Chondrocyte (in vitro differentiated cells): ENCODE measurements at places on chromosomes 7 and 10. TPM values are rescaled to one million over a fixed set of nuclear protein-coding genes. Genes with fewer than 3 reads are reported as not detected.
A peak's percentile ranks its signal among the peaks of the same experiment; 100 is the strongest.

GRCh38 chr10:83984256-83984640 is 155.1 kb upstream of the GHITM start:
- H3K36me3 ChIP-seq = no peaks in the 10 kb centered on the region
- no peak for DNase-seq
- no peaks in the 10 kb centered on the region for H3K4me1 ChIP-seq
- H3K4me3 ChIP-seq = no peak overlapping the region
- peaks cover 8% of the 10 kb centered on the region for H3K27me3 ChIP-seq

DNA sequence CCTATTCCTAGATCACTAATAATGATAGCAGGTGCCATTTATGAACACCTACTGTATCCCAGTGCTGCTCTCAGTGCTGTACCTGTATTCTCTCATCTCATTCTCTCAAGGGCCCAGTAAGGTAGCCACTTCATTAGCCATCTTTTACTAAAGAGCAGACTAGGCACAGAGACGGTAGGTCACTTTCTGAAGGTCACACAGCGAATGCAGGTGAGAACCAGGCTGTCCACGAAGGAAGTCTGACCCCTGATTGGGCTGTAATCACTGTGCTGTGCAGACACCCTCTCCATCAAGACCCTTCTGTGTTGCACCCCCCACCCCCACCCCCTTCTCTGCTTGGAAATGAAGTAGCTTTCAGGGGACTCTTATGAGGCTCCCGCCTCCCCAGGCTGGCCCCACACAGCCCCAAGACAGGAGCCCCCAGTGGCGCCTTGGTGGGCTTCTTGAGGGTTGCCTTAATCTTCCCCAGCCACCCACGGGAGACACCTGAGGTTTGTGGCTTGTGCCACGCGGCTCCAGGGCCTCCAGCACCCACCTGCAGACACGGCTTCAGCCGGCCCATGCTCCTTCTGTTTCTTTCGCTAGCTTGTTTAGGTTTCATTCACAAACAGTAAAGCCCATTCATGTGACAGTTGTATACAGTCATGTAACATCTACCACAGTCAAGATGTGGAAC is 81.7 kb upstream of the FAM20C start:
- H3K27me3 ChIP-seq = peaks cover 8% of the 10 kb centered on the region
- no peak overlapping the region for H3K4me3 ChIP-seq
- no peak overlapping the region for H3K27ac ChIP-seq
- H3K4me1 ChIP-seq = peaks cover 5% of the 10 kb centered on the region
- no peak for DNase-seq

- no peaks in the 10 kb centered on the region for H3K27me3 ChIP-seq
- H3K36me3 ChIP-seq = no peaks in the 10 kb centered on the region
- H3K27ac ChIP-seq = peak overlapping the region; percentile 69
- DNase-seq = no peak
- no peak overlapping the region for H3K4me3 ChIP-seq
- peaks cover 52% of the 10 kb centered on the region for H3K4me1 ChIP-seq
Measured at GRCh38 chr10:31749981-31750840, 178.4 kb downstream of the ARHGAP12 start.

- H3K36me3 ChIP-seq = no peaks in the 10 kb centered on the region
- peaks cover 29% of the 10 kb centered on the region for H3K27me3 ChIP-seq
- H3K4me3 ChIP-seq = no peak overlapping the region
- no peaks in the 10 kb centered on the region for H3K4me1 ChIP-seq
- no peak for DNase-seq
Measured at GRCh38 chr10:75717126-75717916, 285.9 kb downstream of the LRMDA start.

GRCh38 chr10:78597796-78598555 is 470.8 kb upstream of the ZMIZ1 start:
- H3K27me3 ChIP-seq = peaks cover 2% of the 10 kb centered on the region
- no peaks in the 10 kb centered on the region for H3K36me3 ChIP-seq
- no peak for DNase-seq
- H3K27ac ChIP-seq = no peak overlapping the region
- peaks cover 17% of the 10 kb centered on the region for H3K4me1 ChIP-seq

The NUTM2A gene
- total RNA-seq = 1.1 to 1.3 TPM (median 1.2 TPM) in 3 replicates

DNA sequence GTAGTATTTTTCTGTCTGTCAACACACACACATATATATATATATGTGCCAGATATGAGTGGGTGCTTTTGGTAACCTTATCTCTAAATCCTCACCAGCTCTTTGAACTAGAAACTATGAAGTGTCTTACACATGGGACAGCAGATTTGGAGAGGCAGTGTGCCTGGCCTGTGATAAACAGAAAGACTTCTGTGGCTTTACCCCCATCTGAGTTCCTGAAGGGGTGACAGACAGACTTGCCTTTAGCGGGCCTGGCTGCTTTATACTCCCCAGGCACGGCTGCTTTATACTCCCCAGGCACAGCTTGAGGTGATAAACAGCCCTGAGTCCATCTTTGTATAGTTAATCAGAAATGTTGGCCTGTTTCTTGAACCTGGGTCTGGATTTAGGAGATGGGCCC is 5.6 kb downstream of the BAG3 start:
- no peak overlapping the region for H3K4me3 ChIP-seq
- H3K27ac ChIP-seq = peak overlapping the region; percentile 99
- peaks cover 79% of the 10 kb centered on the region for H3K4me1 ChIP-seq

DNA sequence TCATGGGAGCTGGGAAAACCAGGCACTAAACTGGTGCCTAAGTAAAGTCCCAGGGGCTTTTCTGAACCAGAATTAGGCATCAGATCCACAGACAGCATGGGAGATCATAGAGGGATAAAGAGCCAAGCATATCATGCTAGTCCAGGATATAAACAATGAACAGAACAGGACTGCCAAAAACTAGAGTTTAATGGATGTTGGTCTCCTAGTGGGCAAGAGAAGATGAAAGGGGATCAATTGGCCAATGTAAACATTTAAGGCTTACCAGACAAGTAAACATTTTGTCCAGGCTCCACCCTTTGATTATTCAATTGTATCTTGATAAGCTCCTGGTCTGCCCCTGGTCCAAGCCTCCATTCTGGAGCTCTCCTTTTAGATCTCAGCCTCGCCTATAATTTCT is 18.9 kb downstream of the MACC1 start:
- no peaks in the 10 kb centered on the region for H3K27me3 ChIP-seq
- H3K4me3 ChIP-seq = no peak overlapping the region
- no peak overlapping the region for H3K27ac ChIP-seq
- no peaks in the 10 kb centered on the region for H3K36me3 ChIP-seq
